Stimulated activated naive CD8-positive, alpha-beta T cell treated with anti-CD3 and anti-CD28 coated beads, Interleukin-15, amount 100 ng/mL, for 72 hours (primary cell): ENCODE measurements at places on chromosomes 11 and 22.

DNA sequence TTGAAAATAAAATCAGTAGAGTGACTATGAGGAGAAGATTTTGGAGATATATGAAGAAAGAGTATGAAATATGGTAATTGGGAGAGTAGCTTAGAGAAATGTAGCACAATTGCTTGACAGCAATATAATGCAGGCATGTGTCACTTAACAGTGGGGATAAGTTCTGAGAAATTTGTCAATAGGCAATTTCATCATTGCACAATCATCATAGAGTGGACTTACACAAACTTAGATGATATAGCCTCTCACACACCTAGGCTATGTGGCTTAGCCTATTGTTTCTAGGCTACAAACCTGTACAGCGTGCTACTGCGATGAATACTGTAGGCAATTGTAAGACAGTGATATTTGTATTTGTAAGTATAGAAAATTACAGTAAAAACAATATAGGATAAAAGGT lies 573.6 kb downstream of the JRKL start:
- DNase-seq, result no peak

DNA sequence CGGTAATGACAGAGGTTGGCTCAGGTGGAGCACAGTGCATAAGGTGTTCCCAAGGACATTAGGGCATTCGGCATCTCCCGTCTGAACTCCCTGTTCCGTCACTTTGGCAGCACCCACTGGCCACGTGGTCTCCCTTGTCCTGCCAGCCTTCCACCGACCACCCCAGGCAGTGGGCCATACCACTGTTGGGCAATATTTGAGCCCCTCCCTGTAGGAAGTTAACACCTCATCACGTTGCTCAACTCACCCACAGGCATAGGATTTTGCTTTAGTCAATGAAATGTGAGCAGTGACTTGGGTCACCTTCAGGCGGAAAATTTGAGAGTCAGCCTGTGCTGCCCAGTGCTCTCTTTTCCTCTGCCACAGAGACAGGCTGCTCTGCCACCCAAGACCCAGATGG lies 44.0 kb downstream of the SERPINH1 start:
- DNase-seq, result no peak

GRCh38 chr11:94740083-94741021 lies 27.8 kb upstream of the AMOTL1 start:
- no peak for DNase-seq

DNA sequence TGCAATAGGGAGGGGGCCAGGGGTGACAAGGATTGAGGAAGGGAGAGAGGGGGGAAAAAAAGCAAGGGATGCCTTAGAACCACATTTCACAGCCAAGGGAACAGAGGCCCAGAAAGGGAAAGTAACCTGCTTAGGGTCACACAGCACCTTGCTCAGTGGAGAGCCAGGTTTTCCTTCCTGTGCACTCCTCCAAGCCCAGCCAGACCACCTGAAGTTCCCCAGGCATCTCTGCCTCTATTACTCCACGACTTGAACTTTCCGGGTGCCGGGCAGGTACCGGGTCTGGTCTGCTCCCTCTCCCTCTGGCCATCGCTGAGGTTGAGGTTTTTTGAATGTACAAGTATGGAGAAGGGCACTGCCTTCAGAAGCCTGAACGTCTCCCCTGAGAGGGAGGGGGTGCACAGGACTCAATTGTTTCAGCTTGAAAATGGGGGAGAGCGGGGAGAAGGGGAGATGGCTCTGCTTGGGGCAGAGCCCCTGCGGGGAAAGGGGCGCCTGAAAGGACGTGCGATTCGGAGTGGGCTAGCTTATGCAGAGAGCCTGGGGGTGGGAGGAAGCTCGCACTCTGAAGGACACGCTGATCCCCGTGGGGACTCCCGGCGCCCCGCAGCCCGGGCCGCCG lies 516 bp upstream of the SERPINH1 start:
- peak; percentile 50 for DNase-seq

- DNase-seq, result no peak
Observed at GRCh38 chr22:32758866-32759385, 42.6 kb upstream of the TIMP3 start.

GRCh38 chr11:126704096-126704495 lies 296.5 kb downstream of the KIRREL3 start:
- no peak for DNase-seq

- DNase-seq, result no peak
Observed at GRCh38 chr22:46295277-46295971, 1.2 kb upstream of the GTSE1 start.

DNA sequence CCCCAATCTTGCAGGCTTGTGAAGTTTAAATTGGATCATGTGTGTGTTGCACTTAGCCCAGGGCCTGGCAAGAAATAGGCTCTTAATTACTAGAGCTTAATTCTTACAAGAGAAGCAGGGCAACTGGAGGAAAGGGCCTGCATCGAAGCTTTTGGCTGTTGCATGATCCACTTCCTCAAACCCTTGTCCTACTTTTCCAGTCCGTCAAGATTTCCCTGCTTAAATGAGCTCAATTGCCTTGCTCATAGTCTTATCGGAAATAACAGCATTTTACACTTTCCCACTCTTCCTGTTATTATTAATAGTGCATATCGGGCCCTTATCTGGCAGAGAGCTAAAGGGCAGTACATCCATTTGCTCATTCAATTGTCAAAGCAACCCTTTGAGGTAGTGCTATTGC lies 18.1 kb downstream of the DTX4 start:
- no peak for DNase-seq

DNA sequence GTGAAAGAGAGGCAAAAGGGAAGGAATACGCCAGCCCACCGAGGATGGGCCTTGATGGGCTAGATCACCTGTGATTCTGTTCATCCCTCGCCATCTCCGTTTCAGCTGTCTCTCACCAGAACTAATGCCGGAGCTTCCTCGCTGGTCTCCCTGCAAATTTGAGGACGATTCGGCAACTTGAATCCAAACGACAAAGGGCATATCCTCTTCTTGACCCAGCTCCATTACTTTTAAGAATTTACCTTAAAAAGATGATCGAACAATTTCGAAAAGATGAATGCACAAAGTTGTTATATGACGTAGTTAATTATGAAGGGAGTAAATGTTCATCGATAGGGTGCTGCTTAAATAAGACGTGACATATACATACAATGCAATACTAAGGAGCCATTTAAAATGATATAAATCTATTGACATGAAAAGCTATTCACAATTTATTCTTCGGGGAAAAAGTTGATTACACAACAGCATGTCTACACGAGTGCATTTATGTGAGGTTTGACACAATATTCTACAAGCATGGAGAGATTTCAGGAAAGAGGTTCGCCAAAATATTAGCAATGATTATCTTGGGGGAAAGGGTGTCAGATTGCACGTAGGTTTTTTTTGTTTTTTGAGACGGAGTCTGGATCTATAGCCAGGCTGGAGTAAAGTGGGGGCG lies 937 bp upstream of the FAM168A start:
- no peak for DNase-seq

DNA sequence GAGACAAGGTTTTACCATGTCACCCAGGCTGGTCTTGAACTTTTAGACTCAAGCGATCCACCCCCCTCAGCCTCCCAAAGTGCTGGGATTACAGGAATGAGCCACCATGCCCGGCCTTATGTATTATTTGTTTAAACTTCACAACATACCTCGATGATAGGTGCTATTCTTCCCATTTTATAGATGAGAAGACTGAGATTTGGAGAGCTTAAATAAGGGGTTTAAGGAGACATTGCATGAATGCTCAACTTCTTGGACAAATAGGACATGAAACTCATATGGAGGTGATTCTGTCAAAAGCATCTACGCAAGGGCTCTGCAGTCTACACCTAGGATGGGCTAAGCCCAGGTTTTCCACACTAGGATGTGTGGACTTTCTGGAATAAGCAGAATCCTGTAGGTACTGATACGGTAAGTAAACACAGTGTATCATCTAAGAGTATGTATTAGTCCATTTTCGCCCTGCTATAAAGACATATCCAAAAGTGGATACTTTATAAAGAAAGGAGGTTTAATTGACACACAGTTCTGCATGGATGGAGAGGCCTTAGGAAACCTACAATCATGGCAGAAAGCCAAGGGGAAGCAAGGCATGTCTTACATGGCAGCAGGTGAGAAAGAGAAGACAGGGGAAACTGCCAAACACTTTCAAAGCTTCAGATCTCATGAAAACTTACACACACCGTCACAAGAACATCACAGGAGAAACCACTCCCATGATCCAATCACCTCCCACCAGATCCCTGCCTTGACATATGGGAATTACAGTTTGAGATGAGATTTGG lies 62.8 kb upstream of the CAPRIN1 start:
- no peak for DNase-seq

DNA sequence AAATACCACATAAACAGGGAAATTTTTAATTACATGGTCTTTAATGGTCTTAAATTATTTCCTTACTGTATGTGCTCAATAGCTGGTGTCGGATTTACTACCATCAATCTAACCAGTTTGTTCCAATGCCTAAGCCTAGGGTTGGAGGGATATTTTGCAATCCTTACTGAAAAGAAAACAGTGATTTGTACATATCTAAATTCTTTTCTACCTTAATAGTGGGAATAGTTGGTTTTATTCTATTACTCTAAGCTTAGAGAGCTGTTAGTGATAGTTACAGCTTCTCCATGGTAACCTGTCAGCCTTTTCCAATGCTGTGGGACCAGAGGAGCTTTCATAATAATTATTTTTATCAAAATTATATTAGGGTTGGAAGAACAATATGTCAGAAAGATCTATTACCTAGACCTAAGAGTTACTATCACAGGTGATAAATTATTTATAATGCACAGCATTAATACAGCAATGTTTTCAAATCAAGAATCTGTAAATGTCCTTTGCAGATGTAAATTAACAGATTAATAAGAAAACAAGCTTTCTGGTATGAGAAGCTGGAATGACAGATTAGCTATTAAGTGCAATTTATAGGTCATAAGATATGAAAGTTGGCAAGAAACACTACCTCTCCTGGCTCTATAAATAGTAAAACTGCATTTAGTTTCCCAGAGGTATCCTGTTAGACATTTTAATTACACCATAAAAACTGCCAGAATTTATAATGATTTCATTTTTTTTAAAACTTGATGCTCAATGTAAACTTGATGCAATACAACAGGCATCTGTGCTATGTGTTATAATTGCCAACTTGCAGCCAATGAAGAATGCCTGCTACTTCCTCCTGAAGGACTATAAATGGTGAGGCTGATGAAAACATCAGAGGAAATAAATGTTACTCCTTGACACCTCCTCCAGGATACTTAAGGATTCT lies 262.0 kb upstream of the PITPNB start:
- DNase-seq, result no peak

- DNase-seq, result no peak
Observed at GRCh38 chr11:125662689-125663088, 18.0 kb downstream of the ACRV1 start.

DNA sequence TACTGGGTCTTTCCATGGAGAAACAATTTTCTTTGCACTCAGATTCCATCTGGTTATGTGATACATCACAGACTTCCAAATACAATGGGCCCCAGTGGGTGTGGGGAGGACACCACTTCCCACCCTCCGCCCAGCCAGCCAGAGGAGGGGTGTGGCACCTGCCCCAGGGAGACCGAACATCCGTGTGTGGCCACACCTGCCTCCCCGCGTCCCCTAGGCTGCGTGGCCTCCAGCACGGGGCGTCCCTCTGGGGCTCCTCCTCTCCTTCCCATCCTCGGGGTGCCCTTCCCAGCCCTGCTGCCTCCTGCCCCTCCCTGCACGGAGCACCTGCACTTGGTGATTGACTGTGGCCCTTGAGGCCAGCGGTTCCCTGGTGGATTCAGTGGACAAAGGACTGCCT lies 49.1 kb downstream of the CERK start:
- DNase-seq, result no peak

DNA sequence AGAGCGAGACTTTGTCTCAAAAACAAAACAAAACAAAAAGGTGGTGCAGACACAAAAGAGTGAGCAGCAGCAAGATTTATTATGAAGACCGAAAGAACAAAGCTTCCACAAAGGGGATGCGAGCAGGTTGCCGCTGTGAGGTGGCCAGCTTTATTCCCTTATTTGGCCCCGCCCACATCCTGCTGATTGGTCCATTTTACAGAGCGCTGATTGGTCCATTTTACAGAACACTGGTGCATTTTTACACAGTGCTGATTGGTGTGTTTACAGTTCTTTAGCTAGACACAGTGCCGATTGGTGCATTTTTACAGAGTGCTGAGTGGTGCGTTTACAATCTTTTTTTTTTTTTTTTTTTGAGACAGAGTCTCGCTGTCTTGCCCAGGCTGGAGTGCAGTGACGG lies 77.4 kb downstream of the CECR2 start:
- DNase-seq, result no peak

DNA sequence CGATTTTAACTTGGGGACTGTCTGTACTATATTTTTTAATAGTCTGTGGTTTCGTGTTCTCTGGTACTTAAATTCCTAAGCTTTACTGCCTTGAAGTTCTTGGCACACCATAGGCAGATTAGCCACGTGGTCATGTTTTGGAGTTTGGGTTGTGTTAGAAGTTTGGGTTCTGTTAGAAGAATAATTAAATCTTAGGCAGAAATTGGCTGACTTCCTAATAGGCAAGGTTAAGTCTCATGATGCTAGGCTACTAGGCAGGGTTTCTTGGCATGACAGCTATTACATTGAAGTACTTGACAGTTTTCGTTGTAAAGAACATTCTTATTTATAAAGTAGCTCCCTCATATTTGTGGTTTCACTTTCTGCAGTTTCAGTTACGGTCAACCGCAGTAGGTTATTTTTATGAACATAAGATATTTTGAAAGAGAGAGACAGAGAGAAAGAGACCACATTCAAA lies 30.0 kb upstream of the MMP7 start:
- DNase-seq, result no peak

DNA sequence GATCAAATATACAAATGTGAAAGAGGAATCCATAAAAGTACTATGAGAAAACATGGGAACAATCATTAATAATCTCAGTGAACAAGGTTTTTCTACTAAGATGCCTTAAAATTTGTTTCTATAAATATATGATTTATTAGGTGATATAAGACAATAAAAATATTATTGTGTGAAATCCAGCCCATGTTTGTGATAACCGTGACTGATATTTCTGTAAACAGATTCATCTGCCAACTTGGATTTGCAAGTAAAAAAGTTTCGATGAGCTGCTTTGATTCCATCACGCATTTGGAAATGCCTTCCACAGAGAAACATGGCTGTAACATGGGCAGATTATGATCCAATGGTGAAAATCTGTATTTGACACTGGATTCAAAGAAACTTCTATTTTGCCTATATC lies 157.8 kb downstream of the NXPE2 start:
- no peak for DNase-seq

- no peak for DNase-seq
Observed at GRCh38 chr11:910044-910588, 494 bp downstream of the CHID1 start.

DNA sequence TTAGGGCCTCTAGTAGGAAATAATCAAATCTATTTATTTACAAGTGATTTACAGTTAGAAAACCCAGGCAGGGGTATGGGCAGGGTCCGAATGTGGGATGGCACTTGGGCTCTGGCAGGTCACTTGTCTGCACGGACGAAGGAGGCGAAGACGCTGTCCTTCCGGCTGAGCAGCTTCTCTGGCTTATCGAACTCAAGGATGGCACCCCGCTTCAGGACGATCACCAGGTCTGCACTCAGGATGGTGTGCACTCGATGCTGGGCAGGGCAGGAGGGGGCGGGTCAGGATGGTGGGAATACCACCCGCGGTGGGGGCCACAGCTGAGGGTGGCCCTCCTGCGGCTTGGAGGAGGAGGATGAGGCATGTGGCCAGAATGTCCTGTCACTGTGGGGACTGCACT lies 4.4 kb upstream of the KCNJ11 start:
- DNase-seq, result no peak

GRCh38 chr11:77193911-77194830 lies 66.1 kb downstream of the MYO7A start:
- no peak for DNase-seq

GRCh38 chr22:39205344-39206021 lies 39.3 kb downstream of the PDGFB start:
- peak; percentile 32 for DNase-seq
